Heart left ventricle (tissue), 16 donors: ENCODE measurements at places on chromosomes 2 and 18. TPM values are rescaled to one million over a fixed set of nuclear protein-coding genes. Genes with fewer than 3 reads are reported as not detected.

GRCh38 chr2:222819722-222820333, 41.0 kb upstream of the ACSL3 start:
- no peak for DNase-seq

GRCh38 chr2:157946919-157947557, 70.9 kb upstream of the ACVR1 start:
- no peak for DNase-seq

DNA sequence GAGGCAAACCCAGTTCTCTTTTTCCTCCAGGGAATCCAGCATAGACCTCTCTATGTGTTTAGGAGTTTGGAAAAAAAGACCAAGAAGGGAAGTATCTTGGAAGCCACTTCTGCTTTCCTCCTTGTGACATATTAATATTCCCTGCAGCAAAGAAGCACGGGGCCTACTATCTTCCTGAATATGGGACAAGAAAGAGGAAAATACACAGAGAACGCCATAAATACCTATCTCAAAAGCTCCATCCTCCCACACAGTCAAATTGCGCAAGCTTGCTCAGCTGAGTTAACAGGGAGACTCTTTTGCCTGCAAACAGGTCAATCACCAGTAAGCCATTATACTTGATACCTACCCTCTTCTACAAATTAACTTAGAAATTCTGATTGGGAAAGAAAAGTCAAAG, 16.7 kb upstream of the RAPH1 start:
- no peak for DNase-seq

- DNase-seq: no peak
These were observed 92.0 kb downstream of the LRP1B start for GRCh38 chr2:142038826-142039225.

DNA sequence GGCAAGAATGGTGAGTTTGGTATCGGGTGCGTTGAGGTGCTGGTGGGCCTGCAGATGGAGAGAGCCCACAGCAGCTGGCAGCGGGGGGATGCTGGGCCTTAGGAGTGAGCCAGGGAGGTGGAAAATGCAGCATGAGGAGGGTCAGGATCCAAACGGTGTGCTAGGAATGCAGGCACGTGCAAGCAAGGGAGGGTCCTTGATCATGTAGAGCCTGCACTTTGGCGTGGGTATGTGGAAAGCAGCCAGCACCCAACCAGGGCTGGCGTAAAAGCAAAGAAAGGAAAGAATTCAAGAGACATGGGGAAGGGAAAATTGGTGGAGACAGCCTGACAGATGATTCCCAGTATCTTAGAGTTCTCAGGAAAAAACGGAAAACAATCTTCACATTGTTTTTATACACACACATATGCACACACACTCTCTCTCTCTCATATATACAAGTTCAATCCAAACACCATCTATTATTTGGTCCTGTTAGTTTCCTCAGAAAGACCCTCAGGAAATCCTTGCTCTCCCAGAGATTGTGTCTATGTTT, 46.3 kb downstream of the LTBP1 start:
- DNase-seq: no peak

- no peak for DNase-seq
These were observed 170.0 kb downstream of the ETAA1 start for GRCh38 chr2:67566958-67567635.

DNA sequence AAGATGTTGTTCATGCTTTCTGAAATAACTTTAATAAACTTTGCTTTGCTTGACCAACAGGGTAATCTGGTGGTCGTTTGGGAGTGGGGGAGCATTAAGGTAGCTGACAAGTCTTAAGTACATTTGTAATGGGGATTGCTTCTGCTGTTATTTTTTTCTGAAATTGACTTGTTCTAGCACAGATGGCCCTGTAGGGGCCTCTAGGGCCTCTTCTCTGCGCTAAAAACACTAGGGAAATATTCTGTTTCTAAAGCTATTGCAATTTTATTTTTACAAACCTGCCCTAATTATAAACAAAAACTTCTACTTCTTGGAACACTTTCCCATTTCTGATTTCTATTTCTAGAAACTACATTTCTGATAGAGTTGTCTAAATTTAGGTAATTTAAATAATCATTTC, 191.3 kb upstream of the KCNJ3 start:
- no peak for DNase-seq

DNA sequence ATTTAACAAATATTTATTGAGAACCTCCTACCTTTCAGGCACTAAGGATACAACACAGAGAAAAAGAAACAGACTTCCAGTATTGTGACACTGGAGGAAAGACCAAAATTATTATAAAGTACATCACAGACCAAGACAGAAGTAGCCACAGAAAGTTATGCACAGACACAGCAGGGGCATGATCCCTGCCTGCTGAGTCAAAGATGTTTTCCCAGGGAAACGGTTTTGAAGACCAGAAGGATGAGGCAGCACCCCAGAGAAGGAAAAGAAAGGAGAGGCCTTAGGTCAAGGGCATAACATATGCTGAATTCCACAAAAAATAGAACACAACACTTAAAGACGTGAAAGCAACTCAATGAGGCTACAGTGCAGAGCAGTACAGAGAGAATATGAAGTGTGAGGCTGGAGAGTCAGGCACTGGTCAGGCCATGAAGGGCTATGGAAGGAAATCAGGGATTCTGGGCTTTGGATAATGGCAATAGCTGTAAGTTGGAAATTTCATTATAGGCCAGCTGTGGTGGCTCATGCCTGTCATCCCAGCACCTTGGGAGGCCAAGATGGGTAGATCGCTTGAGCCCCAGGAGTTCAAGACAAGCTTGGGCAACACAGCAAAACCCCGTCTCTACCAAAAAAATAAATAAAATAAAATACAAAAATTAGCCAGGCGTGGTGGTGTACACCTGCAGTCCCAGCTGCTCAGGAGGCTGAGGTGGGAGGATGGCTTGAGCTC, 8.2 kb downstream of the ADAM17 start:
- DNase-seq: no peak

DNA sequence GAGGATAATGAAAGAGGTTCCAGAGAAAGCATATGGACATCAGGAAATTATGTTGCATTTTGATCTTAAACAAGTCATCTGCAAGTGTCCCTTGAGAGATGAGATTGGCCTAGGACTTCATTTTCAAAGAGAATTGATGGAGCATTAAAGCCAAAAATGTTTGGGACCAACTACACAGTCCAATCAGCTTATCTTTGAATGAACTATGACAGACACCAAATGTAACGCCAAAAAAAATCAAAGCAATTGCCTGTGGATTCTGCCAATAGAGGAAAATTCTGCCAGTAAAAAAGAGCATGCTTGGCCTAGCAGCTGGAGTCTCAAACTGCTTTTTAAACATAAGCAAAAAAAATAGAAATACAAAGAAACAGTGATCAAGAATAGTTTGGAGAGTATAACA, 594.5 kb upstream of the CHAC2 start:
- no peak for DNase-seq

DNA sequence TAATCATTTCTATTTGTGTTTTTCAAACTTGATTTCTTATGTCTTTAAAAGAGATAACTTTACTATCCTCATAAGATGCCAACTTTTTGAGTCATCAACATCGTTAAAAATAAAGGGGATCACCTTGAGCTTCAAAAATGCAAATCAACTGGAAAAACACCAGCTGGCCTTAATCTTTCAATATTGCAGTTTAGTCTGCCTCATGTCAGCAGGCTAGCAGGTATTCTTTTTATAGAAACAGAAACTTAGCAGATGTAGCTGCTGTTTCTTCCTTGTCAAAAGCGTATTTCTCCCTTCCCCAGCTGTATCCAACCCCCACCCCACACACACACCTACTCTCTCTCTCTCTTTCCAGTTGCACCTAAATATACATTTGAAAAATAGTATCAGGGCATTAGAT, 154.1 kb upstream of the ZNF804A start:
- no peak for DNase-seq

DNA sequence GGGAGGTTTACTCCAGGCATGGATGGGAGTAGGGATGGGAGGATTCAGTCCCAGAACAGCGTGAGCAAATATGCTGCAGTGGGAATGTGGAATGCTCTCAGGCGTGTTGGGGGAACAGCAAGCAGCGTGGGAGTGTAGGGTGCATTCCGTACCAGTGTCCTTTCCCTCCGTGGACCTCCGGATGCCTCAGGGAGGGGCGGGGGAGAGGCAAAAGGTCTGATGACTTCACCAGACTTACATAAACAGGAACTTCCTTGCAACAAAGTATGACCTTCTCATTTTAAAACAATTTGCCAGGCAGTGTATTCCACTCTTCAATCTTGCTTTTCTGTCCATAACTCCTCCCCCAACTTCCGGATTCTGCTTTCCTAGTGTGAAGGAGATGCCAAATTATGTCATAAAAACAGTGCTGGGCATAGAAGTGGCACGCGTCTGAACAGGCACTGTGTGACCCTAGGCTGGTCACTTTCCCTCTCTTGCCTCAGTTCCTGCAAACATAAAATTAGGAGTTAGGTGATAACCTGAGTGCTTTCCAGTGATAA, 36.9 kb downstream of the RPL37A start:
- DNase-seq: peak; percentile 81

GRCh38 chr2:58992062-58992706, 751.1 kb upstream of the FANCL start:
- no peak for DNase-seq

- no peak for DNase-seq
These were observed 42.1 kb upstream of the RFX8 start for GRCh38 chr2:101516823-101517690.

- no peak for DNase-seq
These were observed 221.3 kb downstream of the BCL2 start for GRCh38 chr18:63098018-63098981.

GRCh38 chr2:207226243-207226642, 60.5 kb upstream of the KLF7 start:
- no peak for DNase-seq

Gene PDCL3
- 27.3 TPM for total RNA-seq

Gene CCDC141
- total RNA-seq: 212 TPM

Gene LOXHD1
- 1.6 TPM for total RNA-seq

Gene ERMN
- 1.1 TPM for total RNA-seq

Gene LYG2
- not detected for total RNA-seq

Gene COL3A1
- 275 TPM for total RNA-seq

Gene POTEC
- total RNA-seq: not detected

Gene CRACDL
- 2.0 TPM for total RNA-seq
